ENCODE measurements at places on chromosomes 16 and 17. TPM values are rescaled to one million over a fixed set of nuclear protein-coding genes. Genes with fewer than 3 reads are reported as not detected.

Gene DDX52
- total RNA-seq: 20.7 TPM

- DNase-seq: no peak
These were observed 29.5 kb upstream of the DNAI2 start for GRCh38 chr17:74244548-74244947.

Gene MRPS7
- 25.0 TPM for total RNA-seq

Gene CDC6
- 2.5 TPM for total RNA-seq

- DNase-seq: no peak
These were observed 15.2 kb upstream of the TOX3 start for GRCh38 chr16:52561910-52562741.

DNA sequence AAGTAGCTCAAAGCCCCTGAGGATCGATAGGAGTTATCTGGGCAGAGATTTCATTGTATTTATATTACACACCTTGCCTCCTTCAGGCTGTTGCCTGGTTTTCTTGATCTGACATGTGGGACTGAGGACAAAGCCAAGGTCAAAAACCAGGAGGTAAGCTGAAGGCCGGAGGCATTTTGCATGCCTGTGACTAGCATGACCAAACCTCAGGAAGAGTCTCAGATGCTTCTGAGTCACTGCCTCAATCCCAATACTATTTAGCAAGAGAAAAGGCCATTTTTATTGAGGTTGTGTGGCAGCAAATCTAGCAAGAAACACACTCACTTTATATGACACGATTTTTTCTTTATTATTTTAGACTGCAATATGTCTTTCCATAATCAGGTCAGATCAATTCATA, 968.1 kb downstream of the CDH11 start:
- DNase-seq: no peak

DNA sequence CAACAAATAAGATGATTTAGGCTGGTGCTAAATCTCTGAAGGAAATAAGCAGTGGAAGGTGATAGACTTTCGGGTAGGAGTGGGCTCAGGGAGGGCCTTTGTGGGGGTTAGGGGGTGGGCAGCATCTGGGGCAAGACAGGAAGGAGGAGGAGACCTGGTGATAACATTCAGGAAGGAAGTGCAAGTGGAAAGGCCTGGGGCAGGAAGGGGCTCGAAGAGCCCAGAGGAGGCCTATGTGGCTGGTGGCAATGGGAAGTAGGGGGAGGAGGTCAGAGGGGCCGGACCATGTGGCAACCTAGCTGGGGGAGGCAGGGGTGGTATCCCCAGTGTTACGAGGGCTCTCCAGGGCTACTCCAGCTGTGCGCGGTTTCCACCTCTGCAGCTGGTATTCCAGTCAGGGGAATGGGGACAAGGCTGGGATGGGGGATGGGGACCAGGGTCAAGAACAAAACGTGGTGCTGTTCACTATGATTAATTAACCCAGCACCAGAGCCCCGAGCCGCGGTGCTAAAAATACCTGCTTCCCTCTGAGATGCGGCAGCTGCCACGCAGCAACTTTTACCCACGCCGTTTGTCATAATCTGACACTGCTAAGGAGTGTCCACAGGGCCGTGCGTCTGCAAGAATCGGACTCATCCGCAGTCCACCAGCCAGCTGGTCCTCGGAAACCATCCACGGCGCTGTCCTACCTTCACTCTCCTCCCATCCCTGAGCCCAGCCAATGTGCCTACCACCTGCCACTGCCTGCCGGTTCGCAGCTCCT, 5.2 kb upstream of the CCDC182 start:
- no peak for DNase-seq

DNA sequence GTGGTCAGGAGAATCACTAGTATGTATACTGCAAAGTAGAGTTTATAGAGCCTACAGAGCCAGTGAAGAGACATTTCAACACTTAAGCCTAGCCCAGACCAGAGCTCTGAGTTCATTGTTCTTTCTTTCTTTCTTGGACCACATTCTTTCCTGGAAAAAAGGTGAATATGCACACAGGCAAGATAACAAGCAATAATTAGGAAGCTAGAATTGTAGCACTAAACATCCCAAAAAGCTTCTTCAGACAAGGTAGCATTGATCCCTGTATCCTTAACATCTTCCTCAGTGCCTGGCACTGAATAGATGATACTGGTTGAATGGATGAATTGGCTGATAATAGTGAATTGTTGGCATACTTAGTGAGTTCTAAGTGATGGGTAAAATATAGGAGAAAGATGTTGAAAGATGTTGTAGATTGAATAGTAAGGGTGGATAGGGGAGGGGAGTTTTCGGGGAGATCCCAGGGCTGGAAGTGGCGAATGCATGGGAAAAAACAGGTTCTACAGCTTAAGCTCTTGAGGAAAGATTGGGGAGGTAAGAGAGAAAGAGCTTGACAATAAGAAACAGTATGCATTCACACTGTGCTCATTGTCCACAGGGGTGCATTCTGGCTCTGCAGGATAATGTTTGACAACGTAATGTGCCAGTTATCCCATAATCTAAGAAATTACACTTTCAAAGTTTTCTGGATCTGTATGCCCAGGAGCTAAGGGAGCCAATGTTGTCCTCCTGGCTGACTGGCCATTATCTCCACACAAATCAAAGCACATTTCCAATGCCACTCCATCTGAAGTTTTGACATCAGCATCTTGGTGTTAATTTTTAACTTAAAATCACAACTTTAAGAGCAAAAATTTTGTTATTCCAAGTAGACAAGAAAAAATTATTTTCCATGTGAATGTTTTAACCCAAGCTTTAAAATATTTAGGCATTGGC, 35.6 kb downstream of the TUBD1 start:
- no peak for DNase-seq

Gene DYNC1LI2
- total RNA-seq: 192 TPM

Gene LGALS9B
- total RNA-seq: not detected

DNA sequence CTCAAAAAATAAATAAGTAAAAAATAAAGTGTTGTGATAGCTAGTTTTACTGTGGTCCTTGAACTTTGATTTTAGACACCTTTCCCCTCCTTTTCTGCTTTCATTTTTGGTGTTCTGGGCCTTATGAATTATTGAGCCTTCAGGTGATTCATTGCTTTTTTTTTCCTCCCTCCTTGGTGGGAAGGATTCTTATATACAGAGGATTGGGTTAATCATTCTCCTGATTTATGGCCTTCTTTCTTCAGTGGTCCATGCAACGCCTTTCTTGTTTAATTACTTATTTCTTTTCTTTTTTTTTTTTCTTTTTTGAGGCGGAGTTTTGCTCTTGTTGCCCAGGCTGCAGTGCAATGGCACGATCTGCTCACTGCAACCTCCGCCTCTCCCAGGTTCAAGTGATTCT, 8.0 kb upstream of the MYL4 start:
- DNase-seq: no peak

- peak; percentile 76 for DNase-seq
These were observed 141.2 kb downstream of the LAT start for GRCh38 chr16:29126057-29126494.

Gene ODAD4
- 0.74 TPM for total RNA-seq

GRCh38 chr17:28567604-28568003, 3.7 kb downstream of the PIGS start:
- no peak for DNase-seq

Gene OTOA
- total RNA-seq: 0.32 TPM

GRCh38 chr17:45342306-45342705, 25.5 kb upstream of the MAP3K14 start:
- DNase-seq: peak; percentile 42

GRCh38 chr17:57391076-57391825, 134.9 kb downstream of the MSI2 start:
- no peak for DNase-seq

DNA sequence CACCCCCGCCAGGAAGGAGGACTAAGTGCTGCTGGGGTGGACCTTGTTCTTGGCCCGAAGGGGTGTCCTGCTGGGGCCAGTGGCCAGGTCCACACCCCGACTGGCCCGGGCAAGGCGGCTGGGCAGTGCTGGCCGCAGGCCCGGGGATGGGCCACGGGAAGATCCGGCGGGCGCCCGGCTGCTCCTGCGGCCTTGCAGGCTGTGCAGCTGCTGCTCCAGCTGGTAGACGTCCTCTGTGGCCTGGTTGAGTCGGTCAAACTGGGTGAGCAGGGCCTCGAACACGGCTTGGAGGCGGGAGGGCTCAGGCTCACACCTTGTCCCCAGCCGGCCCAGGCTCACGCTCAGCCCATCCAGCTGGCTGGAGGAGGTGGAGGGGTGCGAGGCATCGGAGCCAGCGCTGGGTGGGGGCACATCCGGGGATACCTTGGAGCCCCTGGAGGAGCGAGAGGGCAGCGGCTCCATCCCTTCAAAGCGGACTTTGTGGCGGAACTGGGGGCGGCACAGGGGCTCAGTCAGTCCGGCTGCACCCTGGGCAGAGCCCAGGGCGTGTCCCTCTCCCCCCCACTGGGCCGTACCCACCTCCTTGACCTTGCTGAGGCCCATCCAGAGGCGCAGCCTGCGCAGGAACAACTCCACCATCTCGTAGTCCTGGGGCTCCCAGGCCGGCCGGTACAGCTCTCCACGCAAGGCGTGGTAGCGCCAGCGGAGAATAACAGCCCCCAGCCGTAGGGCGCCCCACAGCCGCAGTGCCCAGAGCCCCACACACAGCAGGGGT, 42.1 kb downstream of the TSC2 start:
- DNase-seq: no peak

GRCh38 chr17:44375196-44376017, 11.8 kb upstream of the FAM171A2 start:
- DNase-seq: no peak

DNA sequence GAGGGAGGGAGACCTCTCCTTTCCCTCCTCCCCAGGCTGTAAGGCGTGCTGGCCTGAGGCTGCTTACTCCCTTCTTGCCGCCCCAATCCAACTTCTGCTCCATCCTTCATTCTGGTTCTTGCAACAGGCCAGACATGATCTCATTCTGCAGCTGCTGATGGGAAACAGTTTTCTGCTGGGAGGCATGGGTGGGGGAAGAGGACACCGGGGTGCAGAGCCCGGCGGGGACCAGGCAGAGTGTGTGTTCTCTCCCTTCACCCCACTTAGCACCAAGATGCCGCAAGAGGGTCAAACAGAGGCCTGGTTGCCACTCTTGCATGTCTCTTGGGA, 1.4 kb downstream of the SARM1 start:
- DNase-seq: peak; percentile 42

DNA sequence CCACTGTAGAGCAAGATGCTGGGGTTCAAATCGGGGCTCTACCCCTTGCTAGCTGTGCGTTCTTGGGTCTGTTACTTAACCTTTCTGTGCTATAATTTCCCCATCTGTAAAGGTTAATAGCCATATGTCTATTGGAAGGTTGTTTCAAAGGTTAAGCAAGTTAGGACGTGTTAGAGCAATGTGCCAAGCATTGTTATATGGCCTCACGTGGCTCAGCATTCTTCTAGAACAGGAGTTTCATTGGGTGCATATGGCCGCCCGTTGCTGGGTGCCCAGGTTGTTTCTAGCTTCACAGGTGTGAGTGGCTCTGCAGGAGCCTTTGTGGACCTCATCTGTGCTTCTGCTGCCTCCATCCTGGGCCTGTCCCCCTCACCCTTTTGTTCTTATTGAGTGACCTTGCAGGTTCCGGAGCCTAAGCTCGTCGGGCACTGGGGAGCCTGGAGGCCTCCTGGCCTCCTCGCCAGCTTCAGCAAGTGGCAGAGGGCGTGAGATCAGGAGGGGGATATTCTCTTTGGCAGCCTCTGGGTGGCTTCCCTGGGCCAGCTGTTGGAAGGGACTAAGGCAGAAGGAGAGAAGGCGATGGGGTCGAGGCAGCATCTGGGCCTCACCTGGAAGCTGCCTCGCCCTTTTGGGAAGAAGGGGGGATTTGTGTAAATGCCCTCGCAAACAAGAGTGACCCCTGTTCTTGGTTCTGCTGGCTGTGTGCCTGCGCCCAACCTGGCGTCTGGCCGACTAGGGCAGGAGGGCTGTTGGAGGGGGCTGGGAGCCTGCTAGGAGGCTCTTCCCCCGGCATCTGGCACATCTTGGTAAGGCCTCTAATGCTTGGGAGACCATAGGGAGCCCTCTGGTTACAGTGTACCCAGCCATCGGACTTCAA, 80.2 kb upstream of the CIBAR2 start:
- no peak for DNase-seq

Gene KRTAP4-4
- total RNA-seq: not detected

Gene SLFN12L
- total RNA-seq: 1.6 TPM
